ENCODE measurements at places on chromosomes 5 and 9.

- H3K4me1 ChIP-seq = no peaks in the 10 kb centered on the region
- H3K4me3 ChIP-seq = no peak overlapping the region
- DNase-seq = no peak
- H3K27me3 ChIP-seq = no peaks in the 10 kb centered on the region
- H3K27ac ChIP-seq = no peak overlapping the region
- peaks cover 6% of the 10 kb centered on the region for H3K36me3 ChIP-seq
Observed at GRCh38 chr5:32066448-32066847, 107.7 kb downstream of the GOLPH3 start.

- H3K27ac ChIP-seq = no peak overlapping the region
- no peak for DNase-seq
- H3K27me3 ChIP-seq = no peaks in the 10 kb centered on the region
- H3K4me1 ChIP-seq = no peaks in the 10 kb centered on the region
- no peak overlapping the region for H3K4me3 ChIP-seq
Observed at GRCh38 chr9:13705373-13705772, 425.9 kb upstream of the MPDZ start.

DNA sequence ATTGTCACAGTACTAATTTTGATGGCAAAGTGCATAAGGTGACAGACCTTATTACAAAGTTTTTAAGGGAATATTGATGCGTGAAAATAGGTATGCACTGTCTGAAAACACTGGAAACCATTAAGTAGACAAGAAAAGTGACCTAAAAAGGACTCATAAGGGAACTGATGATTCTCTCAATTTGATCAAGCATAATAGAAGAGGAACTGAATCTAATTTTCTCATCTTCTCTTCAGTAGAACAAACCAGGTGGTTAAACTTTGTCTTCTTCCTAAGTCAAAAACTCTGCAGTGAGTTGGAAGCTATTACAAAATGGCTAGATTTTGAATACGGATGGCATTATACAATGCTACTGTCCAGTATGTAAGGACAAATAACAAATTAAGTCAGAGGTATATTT lies 53.4 kb downstream of the RNF145 start:
- no peaks in the 10 kb centered on the region for H3K27me3 ChIP-seq
- H3K27ac ChIP-seq = peak overlapping the region; percentile 79
- DNase-seq = no peak
- no peaks in the 10 kb centered on the region for H3K36me3 ChIP-seq
- peaks cover 19% of the 10 kb centered on the region for H3K4me1 ChIP-seq

DNA sequence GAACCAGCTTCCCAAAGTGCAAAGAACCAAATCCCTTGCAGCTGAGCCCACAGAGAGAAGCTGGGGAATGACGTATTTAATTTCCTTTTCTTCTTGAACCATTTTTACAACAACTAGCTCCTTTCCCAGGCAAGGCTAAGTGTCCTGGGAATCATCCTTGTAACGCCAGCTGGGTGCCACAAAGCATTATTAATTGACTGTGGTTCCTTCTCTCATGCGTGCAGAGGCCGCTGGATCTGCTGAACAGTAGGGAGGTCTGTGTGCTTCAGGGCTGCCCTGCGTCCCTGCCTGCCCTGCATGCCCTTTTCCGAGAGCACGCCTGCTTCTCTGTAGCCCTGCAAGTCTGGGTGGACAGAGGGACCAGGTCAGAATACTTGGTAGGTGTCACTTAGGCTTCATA lies 124.1 kb upstream of the OTULINL start:
- H3K36me3 ChIP-seq = no peaks in the 10 kb centered on the region
- no peaks in the 10 kb centered on the region for H3K4me1 ChIP-seq
- no peak overlapping the region for H3K4me3 ChIP-seq
- no peak overlapping the region for H3K27ac ChIP-seq
- no peak for DNase-seq
- H3K27me3 ChIP-seq = no peaks in the 10 kb centered on the region

- no peak overlapping the region for H3K27ac ChIP-seq
- no peaks in the 10 kb centered on the region for H3K36me3 ChIP-seq
- H3K27me3 ChIP-seq = no peaks in the 10 kb centered on the region
- DNase-seq = no peak
- no peak overlapping the region for H3K4me3 ChIP-seq
- H3K4me1 ChIP-seq = no peaks in the 10 kb centered on the region
Observed at GRCh38 chr9:133818444-133818843, 80.3 kb upstream of the SARDH start.

DNA sequence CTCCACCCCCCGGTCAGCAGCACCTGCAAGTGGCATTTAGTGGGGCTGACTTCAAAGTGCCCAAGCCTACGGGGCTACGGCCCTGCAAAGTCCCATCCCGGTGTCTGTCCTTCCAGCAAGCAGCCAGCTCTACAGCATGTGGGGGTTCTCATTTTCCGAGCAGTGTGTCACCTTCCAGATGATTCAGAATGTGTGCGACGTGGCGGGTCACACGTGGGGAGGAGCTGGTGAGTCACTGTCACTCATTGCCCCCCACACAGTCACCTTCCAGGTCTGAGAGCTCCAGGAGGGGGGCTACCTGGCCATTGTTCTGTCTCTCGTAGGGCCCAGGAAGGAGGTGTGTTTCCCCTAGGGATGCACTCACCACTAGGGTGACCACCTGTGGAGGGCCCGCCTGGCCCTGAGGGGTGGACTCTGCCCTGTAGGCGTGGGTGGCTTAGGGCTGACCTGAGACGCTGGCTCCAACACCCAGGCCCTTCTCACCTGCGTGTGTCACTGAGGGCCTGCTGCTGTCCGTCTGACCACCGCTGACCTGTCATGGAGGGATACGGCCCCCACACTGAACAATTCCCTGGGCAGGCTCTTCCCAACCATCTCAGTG lies 70.2 kb downstream of the SEMA4D start:
- peaks cover 30% of the 10 kb centered on the region for H3K36me3 ChIP-seq
- no peak for DNase-seq
- H3K27ac ChIP-seq = peak overlapping the region; percentile 90

DNA sequence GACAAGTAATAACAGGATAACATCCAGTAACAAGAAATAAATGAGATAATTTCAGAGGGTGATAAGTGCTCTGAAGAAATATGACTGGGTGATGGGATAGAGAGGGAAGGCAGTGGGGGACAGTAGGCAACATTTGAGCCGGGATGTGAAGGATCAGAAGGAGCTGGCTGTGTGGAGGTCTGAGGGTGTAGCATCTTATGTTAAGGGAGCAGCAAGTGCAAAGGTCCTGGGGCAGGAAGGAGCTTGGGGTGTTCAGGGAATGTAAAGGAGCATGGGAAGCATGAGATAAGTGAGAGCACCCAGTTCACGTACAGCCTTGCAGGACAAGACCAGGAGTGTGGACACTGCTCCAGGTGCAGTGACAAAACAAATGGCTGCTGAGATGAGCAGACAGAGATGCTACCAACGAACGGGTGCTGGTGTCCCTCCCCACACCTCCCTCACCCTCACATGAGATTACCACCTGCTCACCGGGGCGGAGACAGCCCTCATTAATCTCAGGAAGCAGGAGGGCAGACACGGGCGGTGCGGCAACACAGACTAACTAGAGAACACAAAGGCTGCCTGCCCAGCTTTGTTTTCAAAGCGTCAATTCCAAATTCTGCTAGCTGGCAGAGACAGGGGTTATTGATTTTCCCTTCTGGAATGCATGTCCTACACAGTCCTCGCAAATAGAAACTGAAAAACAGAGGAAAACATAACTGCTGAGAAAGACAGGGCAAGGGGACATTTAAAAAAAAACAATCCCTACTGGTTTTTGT lies 298.1 kb upstream of the PANK3 start:
- no peaks in the 10 kb centered on the region for H3K36me3 ChIP-seq
- H3K27me3 ChIP-seq = peaks cover 6% of the 10 kb centered on the region
- H3K4me3 ChIP-seq = no peak overlapping the region
- no peak for DNase-seq
- H3K27ac ChIP-seq = no peak overlapping the region
- peaks cover 12% of the 10 kb centered on the region for H3K4me1 ChIP-seq

DNA sequence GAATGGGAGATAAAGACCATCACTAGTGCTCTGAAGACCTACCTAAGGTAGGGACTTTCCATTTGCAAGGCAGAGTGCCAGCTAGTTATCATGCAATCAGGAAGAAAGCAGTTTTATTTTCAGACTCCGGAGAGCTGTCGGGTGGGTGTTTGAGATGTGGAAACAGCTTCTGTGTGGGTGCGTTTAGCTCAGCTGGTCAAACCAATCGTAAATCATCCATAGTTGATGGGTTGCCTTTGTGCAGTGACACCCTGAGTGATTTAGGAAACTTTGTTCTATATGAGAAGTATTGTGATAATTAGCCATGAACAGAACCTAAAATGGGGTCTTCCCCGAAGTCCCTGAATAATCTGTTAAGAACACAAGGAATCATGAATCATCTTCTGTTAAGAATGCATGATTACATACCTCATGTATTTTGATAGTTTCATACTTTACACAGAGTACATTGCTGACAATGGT lies 284.3 kb downstream of the ARHGAP26 start:
- peaks cover 69% of the 10 kb centered on the region for H3K36me3 ChIP-seq
- H3K27me3 ChIP-seq = no peaks in the 10 kb centered on the region
- no peak overlapping the region for H3K4me3 ChIP-seq
- no peak for DNase-seq
- no peak overlapping the region for H3K27ac ChIP-seq

GRCh38 chr9:101458963-101459631 lies 23.5 kb upstream of the ALDOB start:
- H3K4me3 ChIP-seq = no peak overlapping the region
- H3K36me3 ChIP-seq = no peaks in the 10 kb centered on the region
- H3K4me1 ChIP-seq = no peaks in the 10 kb centered on the region
- DNase-seq = no peak
- no peak overlapping the region for H3K27ac ChIP-seq

GRCh38 chr5:115388240-115388639 lies 91.8 kb upstream of the CCDC112 start:
- no peak overlapping the region for H3K4me3 ChIP-seq
- H3K4me1 ChIP-seq = no peaks in the 10 kb centered on the region
- no peak for DNase-seq
- no peaks in the 10 kb centered on the region for H3K36me3 ChIP-seq

- H3K4me3 ChIP-seq = no peak overlapping the region
- no peaks in the 10 kb centered on the region for H3K36me3 ChIP-seq
- no peaks in the 10 kb centered on the region for H3K4me1 ChIP-seq
- no peaks in the 10 kb centered on the region for H3K27me3 ChIP-seq
- no peak overlapping the region for H3K27ac ChIP-seq
Observed at GRCh38 chr9:80382211-80382891, 810.6 kb downstream of the TLE4 start.

DNA sequence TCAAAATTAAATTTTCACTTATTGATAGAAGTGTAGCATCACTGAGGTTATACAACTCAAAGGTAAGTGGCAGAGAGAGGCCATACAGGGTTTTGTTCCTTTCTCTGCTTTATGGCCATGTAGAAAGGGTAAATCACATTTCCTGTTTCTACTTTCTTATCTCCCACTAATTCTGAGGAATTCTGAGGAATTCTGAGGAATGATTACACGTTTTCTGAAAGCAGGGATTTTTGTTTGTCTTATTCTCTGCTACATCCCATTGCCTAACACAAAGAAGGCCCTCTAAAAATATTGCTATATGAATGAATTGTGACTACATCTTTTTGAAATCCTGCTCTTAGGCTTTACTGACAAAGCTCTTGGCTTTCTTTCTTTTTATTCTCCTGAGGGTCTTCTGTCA lies 516.9 kb upstream of the ZNF608 start:
- H3K27me3 ChIP-seq = peaks cover 1% of the 10 kb centered on the region
- H3K4me3 ChIP-seq = no peak overlapping the region
- no peaks in the 10 kb centered on the region for H3K4me1 ChIP-seq
- DNase-seq = no peak
- no peaks in the 10 kb centered on the region for H3K36me3 ChIP-seq
- no peak overlapping the region for H3K27ac ChIP-seq

DNA sequence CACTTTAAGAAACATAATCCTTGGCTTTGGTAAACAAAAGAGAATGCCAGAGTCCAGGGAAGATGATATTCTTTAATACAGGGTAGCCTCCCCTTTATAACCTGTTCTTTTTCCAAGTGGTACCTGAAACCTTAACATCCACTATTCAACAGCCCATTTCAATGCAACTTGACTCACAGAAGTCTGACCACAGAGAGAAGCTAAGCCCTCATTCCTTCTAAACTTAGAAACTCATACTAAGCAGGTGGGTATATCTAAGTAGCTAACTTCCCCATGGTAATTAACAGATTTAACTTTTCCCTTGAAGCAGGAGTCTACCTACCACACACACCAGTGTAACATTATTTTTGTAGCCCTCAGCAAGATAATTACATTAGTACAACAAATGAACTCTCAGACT lies 91.9 kb downstream of the CEMIP2 start:
- no peaks in the 10 kb centered on the region for H3K36me3 ChIP-seq
- H3K27me3 ChIP-seq = no peaks in the 10 kb centered on the region
- H3K27ac ChIP-seq = no peak overlapping the region
- H3K4me3 ChIP-seq = no peak overlapping the region

DNA sequence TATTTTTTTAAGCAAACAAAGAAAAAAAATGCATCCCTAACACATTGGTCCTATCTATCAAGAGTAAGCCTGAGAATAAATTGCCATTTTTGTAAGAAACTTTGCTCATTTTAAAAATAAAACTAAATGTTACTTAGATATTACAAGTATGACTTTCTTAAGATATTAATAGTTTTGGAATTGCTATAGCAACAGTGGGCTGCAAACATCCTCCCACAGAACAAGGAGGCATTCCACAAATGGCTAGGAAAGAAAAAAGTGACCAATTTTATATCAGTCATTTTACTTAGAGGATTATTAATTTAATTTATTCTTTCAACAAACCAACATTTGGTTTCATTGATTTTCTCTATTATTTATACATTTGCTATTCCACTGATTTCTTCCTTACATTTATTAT lies 63.7 kb downstream of the LURAP1L start:
- H3K4me3 ChIP-seq = no peak overlapping the region
- H3K27me3 ChIP-seq = no peaks in the 10 kb centered on the region
- H3K36me3 ChIP-seq = no peaks in the 10 kb centered on the region

- no peak overlapping the region for H3K4me3 ChIP-seq
- no peak overlapping the region for H3K27ac ChIP-seq
- H3K27me3 ChIP-seq = no peaks in the 10 kb centered on the region
- no peaks in the 10 kb centered on the region for H3K4me1 ChIP-seq
Observed at GRCh38 chr5:75584641-75585040, 26.6 kb upstream of the ANKDD1B start.

DNA sequence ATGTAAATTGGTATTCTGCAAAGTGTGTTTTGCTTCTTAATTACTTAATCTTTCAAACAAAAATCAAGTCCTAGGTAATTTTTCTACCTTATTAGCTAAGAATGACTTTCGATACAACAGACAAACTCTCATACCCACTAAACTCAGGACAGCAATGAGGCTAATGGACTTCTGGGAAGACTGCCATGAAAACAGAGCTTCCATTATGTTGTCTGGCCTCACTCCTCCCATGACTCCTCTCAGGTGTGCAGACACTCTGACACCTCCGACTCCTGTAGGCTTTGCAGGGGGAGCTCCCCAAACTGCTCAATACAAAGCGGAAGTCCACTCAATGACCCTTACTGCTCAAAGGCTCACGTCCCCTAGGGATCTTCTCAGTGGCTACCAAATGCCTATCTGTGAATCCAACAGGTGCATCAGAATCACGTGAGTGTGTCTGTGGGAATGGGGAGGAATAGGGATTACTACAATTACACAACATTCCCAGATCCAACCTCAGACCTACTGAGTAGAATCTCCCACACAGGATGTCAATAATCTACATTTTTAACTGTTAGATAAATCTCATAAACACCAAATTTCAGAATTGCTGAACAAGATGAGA lies 289.9 kb downstream of the RAB3C start:
- no peaks in the 10 kb centered on the region for H3K4me1 ChIP-seq
- no peak overlapping the region for H3K4me3 ChIP-seq

- no peaks in the 10 kb centered on the region for H3K36me3 ChIP-seq
- peaks cover 7% of the 10 kb centered on the region for H3K27me3 ChIP-seq
- no peak overlapping the region for H3K4me3 ChIP-seq
Observed at GRCh38 chr9:84691634-84692033, 22.1 kb downstream of the NTRK2 start.
